Brain (organoid and tissue), 16 donors: ENCODE measurements at places on chromosomes 11 and 22.

- DNase-seq, result peak; percentile 54
These were observed 113.7 kb downstream of the PTPRJ start for GRCh38 chr11:48093795-48094642.

DNA sequence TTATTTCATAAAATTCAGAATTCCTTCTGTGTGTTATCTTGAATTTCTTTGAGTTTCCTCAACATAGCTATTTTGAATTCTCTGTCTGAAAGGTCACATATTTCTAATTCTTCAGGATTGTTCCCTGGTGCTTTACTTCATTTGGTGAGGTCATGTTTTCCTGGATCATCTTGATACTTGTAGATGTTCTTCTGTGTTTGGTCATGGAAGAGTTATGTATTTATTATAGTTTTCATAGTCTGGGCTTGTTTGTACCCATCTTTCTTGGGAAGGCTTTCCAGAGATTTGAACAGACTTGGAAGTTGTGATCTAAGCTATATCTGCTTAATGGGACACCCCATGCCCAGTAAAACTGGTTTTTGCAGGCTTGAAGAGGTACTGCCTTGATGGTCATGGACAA is 149.6 kb downstream of the METTL15 start:
- DNase-seq, result no peak

DNA sequence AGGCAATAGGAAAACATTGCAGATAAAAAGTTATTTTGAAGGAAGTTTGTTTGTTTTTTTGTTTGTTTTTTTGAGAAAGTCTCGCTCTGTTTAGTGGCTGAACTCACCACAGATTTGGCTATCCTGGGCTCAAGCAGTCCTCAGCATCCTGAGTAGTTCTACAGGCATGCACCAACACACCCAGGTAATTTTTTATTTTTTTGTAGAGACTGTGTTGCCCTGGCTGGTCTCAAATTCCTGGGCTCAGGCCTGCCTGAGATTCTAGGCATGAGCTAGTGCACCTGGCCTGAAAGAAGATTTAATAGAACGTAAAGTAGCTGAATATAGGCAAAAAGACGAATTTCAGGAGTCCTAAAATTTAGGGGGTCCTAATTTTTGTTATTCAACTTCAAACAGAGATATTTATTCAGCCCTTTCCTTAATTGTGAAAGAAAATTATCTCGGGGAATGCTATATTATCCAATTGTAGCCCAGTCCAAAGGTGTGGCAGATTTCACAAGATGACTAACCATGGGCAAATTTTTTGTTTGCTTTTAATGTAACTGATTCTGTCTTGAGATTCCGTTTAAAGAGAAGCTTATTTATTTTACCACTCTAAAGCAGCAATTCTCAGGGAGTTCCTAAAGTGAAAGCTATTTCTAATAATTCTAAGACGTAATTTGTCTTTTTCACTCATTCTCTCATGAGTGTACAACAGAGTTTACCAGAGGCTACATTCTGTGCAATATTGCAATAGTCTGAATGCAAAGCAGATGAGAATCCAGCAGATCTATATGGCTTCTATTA is 940 bp downstream of the IL18 start:
- DNase-seq, result no peak

GRCh38 chr22:43658823-43659222 is 153.3 kb downstream of the EFCAB6 start:
- no peak for DNase-seq

- DNase-seq, result no peak
These were observed 13.9 kb upstream of the TH start for GRCh38 chr11:2185324-2186085.

GRCh38 chr22:42719656-42720262 is 911 bp downstream of the A4GALT start:
- DNase-seq, result peak; percentile 19

DNA sequence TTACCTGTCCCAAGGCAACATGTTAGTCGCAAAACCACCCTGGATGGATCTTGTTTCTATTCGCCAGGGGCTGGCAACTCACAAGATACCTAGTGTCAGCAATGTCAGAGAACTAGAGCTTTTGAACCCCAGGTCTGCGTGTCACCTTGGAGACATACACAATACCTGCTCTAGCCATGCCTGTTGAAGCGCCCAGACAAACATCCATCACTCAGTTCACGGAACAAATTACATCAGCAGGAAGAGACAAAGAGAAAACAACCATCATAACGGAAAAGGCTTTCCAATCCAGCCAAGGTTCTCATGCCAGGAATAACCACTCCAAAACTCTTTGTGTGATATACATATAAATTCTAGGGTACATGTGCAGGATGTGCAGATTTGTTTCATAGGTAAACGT is 2.2 kb downstream of the CD59 start:
- DNase-seq, result no peak

DNA sequence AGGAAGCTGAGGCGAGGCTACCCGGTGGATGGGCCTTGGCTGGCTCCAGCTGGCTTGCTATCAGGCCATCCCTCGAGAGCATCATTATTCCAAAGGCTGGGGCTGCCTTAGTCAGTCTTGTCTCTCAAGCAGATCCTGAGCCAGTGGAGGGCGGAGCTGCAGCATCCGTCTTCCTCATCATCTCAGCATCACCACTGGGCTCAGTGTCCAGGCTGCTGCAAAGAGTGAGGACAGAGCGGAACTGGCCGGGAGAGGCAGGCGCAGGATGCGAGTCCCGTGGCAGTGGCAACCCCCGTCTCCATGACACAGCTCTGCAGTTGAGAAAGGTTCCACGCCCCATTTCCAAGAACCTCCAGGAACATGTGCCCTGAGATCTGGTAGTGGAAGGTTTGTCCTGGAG is 4.4 kb downstream of the TP53I11 start:
- peak; percentile 74 for DNase-seq

DNA sequence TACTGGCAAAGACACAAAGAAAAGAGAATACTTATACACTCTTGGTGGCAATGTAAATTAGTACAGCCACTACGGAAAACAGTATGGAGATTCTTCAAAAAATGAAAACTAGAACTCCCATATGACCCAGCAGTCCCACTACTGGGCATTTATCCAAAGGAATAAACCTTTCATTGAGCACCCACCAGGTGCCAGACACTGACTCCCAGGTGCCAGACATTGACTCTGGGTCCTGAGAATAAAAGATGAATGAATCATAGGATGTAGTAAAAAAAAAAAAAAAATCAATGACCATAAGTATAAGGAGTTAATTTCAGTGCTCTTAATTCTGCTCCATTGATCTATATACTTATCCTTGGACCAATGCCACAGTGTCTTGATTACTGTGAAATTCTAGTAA is 28.2 kb downstream of the HEPHL1 start:
- DNase-seq, result no peak

GRCh38 chr11:127966821-127967220 is 620.5 kb downstream of the ETS1 start:
- no peak for DNase-seq

DNA sequence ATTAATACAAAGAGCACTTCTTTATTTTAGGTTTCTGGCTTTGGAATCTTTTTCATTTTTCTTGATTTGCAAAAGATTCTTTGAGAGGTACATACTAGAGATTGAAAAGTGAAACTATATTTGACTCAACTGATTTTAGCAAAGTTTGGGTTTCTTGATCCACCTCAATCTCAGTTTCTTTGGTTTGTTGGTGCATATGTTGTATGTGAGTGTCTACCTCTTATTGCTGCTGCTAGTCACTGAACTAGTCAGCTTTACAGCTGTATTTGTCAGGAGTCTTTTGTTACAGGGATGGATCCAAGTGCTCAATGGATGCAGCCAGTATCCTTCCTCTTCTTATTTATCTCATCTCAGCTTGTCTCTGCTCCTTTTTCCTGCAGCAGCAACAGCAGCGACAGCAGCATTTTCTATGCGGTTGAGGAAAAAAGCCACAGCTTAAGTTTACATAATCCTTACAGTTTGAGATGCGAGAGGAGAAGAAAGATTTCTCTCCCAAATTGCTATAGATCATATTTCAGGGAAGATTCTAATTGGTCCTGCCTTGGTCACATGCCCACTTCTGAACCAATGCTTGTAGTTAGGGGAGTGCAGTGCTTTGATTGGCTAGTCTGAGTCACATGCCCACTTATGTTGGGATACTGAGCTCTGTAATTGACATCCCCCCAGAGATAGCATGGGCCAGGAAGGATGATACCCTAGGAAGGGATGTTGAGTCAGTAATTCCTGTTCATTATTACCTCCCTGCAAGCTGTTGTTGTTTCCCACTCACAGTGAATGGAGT is 10.0 kb upstream of the ZNRF3 start:
- DNase-seq, result peak; percentile 35

GRCh38 chr11:123416566-123416965 is 13.5 kb upstream of the GRAMD1B start:
- no peak for DNase-seq

DNA sequence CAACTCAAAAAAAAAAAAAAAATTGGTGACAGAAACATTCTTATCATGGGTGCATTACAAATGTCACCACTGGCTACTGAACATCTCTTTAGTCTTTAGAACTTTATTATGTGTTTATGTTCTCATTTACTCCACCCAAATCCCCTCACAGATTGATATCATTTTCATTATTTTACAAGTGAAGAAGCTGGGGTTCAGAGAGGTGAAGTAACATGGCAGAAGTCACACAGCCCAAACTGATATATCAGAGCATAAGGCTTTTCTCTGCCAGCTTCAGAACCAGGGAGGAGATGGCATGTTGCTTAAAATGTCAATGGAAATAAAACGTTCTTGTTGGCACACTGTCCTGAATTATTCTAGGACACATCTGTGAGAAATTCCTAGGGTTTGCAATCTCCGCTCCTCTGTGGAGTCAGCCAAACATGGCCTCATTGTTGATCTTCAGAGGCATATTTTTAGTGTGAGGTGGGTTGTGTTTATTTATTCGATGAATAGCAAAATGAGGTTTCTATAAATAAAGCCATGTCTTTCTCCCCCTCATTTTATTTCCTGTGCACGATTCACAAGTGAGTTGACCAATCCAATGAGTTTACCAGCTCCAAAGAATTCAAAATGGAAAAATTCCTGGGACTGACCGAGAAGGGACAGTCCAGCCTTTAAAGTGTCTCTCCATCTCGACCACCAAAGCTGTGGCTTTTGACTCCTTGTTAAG is 72.9 kb upstream of the ANO1 start:
- no peak for DNase-seq

- no peak for DNase-seq
These were observed 6.2 kb downstream of the PANX1 start for GRCh38 chr11:94134651-94135512.

GRCh38 chr22:46068593-46069491 is 81.5 kb upstream of the PPARA start:
- no peak for DNase-seq

- DNase-seq, result no peak
These were observed 4.6 kb upstream of the MICAL3 start for GRCh38 chr22:18028817-18029527.

- DNase-seq, result no peak
These were observed 33.4 kb downstream of the GRAMD4 start for GRCh38 chr22:46653596-46653995.

GRCh38 chr22:17198170-17199002 is 20.8 kb downstream of the ADA2 start:
- DNase-seq, result peak; percentile 92

GRCh38 chr22:49139492-49140151 is 688.1 kb downstream of the BRD1 start:
- DNase-seq, result no peak

DNA sequence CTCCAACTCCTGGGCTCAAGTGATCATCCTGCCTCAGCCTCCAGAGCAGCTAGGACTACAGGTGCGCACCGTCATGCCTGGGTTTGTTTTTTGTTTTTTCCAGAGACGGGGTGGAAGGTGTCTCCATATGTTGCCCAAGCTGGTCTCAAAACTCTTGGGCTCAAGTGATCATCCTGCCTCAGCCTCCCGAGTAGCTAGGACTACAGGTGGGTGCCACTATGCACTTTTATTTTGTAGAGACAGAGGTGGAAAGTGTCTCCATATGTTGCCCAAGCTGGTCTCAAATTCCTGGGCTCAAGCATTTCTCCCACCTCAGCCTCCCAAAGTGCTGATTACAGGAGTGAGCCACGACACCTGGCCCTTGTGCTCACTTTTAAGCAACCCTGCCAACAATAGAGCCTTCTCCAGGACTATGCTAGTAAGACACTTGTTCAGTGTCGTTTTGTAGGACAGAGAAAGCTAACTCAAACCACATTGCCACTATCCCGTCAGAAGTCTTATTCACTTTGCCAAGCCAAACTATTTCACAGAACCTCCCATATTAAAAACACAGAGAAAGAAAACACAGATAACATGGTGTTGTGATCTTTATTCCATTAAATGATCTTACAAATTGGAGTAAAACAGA is 9.4 kb upstream of the PLAAT3 start:
- DNase-seq, result no peak

GRCh38 chr22:24008022-24008283 is 2.7 kb upstream of the GSTT4 start:
- no peak for DNase-seq

GRCh38 chr11:27807596-27807995 is 107.3 kb upstream of the BDNF start:
- no peak for DNase-seq

DNA sequence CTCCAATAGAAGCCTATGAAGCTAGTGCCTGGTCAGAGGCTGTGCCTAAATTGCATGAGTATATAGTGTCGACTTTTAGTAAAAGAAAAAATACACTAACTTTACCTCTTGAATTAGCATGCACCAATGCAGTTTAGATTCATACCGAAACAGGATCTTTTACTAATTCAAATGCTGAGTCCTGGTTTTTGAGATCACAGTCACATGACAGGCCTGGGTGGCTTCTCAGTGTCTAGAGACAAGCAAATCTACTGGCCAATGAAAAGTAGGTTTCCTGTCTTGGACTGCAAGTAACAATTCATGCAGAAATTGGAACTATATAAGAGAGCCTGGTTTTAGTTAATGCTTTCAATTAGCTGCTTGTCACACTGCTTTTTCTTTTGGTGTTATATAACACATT is 7.2 kb downstream of the ARHGEF12 start:
- no peak for DNase-seq

DNA sequence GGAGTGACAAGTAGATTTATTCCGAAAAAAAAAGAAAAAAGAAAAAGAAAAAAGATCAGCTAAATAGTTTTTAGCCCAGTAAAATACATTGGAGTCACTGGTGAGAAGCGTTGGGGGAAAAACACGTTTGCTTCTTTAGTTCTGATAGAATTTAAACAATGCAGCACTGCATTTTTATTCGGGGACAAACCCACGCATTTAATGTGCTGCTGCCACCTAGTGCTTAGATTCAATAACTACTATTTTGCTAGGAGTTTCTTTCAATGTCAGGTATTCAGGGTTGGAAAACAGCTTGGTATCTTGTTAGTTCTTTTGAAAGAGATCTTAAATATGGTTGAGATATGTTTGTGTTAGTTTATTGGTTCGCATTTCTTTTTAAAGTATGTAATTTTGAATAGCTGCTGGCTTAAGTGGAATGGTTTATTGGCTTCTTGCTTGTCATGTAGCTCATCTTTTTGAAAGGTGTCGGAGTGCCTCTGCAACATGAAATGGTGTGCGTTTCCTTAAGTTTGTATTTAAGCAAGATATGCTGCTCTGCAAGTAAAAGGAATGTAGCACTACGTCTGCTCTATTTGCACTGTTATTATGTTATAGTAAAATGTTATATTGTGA is 41.9 kb downstream of the SVIP start:
- DNase-seq, result peak; percentile 87
